ENCODE measurements at places on chromosomes 12 and 14.

DNA sequence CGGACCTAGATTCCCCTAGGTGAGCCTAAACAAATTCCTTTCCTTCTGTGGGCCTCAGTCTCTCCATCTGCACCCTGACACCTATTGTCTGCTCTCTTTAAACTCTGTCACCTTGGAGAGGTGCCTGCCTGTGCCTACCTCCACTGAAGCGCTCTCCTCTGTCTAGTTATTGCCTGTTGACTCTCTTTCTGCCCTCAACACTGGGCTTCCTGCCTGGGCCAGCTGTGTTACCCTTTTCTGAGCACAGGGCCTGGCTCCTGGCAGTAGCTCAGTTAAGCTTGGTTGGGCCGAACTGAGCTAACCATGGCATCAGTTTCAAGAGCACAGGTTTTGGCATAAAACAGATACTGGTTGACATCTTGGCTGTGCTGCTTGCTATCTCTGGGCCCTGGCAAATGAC is 43.5 kb downstream of the PRMT8 start:
- no peak for DNase-seq

GRCh38 chr14:99576761-99577705 is 27.0 kb downstream of the CCDC85C start:
- DNase-seq: no peak

DNA sequence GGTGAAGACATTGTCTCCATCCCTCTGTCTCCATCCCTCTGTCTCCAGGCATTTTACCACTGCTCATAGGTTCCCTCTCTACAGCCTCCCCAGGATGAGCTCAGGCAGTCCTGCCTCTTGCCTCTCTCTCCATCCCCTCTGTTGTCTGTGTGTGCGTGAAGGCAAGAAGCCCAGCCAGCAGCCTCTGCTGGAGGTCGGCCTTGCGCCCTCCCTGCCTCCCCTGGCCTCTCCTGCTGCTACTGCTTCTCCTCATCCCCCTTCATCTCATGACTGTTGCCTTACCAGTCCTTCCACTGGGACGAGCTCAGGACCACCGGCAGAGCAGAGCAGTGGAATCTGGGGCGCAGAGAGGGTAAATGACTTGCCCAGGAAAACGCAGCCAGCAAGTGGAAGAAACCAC is 3.2 kb downstream of the KRT80 start:
- no peak for DNase-seq

DNA sequence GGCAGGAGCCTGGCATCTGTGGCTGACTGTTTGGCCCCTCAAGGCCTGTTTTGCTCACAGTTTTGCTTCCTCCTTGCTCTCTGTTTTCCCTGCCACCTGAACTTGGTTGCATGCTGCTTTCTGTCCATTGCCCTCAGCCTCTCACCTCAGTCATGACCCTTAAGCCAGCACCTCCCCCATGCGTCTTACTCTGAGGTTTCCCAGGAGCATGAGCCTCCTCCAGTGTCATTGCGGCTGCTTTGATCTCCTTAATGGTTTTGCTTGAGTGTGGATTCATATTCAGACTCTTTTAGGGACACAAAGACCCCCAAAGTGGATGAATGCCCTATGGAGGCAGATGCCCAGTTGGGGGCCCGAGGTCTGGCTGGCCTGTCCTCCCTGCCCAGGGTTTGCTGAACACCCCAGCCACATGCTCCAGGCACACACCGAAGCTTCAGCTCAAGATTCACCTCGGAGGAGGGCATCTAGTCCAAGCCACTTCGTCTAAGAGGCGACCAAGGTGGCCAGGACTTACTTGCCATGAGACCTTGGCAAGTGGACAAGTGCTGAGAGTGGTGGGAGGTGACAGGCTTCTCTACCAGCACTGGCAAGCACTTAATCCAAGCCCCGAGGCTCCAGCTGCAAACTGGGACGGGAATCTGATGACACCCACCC is 95.4 kb upstream of the DIO3 start:
- no peak for DNase-seq

- DNase-seq: no peak
Observed at GRCh38 chr14:100223332-100224201, 15.4 kb upstream of the YY1 start.

- DNase-seq: no peak
Observed at GRCh38 chr12:49920241-49920914, 16.7 kb upstream of the FAIM2 start.

- no peak for DNase-seq
Observed at GRCh38 chr14:57495416-57495815, 1.8 kb upstream of the CCDC198 start.

DNA sequence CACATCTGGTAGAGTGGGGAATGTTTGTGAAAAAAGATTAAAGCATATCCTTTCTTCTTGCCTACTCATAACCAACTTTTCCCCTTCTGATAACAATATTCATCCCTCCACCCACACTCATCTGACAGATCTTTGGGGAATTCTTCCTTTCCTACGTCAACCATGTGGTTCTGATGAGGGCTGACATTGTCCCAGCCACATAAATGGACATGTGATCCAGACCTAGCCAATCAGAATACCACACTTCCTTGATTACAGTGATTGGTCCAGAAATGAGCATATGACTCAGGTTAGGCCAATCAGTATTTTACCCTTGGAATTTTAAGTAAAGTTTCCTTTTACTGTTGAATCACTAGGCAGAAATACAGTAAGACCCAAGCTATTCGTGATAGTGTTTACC is 58.9 kb downstream of the GPR65 start:
- DNase-seq: no peak

- DNase-seq: no peak
Observed at GRCh38 chr14:88312257-88312656, 10.8 kb downstream of the KCNK10 start.

- DNase-seq: no peak
Observed at GRCh38 chr14:76531821-76532318, 155.9 kb downstream of the ESRRB start.

DNA sequence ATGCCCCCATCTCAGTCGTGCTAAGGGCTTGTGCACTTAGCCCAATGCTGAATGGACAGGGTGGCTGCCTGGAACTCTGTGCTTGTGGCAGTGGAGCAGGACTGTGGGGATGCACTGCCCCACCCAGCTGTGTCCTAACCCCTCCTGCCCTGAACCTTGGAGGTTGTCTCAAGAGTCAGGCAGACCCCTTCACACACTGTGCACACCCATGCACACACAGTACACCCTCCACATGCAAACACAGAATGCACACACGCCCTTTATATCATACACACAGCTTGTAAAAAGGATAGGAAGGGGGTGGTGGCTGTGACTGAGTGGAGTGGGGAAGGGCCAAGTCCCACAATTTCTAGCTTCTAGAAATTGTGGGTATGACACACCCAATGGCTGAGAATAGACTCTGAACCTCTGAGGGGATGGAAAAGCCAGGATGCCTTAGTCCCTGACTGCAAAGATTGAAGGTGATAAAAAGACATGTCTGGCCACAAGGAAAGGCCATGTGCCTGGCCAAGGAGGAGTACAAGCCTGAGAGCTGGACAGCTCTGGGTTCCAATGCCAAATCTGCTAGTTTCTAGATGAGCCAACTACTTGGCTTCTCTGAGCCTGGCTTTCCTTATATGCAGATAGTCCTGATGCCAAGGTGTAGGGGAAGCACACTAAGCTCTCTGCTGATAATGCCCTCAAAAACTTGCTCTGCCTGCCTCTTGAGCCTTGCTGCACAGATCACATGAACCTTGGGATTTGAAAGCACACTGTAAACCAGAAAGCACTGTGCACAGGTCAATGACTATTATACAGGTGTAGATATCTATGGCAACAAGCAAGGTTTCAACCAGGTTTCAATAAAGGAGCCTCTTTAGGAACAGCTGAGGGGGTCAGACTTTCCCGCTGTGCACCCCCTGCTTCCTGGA is 8.4 kb downstream of the KRT8 start:
- DNase-seq: no peak

- no peak for DNase-seq
Observed at GRCh38 chr14:56862836-56863235, 52.6 kb upstream of the OTX2 start.

DNA sequence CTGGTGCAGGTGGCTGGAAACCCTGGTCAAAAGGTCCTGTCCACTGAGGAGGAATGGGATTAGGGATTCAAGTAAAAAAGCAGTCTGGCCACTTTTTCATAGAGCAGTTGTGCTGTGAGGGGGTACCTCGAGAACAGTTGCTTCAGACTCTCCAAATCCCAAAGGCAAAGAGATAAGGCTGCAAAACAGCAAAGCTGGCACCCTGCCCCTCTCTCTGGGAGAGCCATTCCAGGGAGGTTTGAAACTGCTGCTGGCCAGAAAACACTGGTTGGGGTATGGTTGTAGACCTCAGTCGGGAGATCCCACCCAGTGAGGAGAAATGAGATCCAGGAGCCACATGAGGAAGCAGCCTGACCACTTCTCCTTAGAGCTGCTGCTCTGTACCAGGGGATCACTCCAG is 137.3 kb downstream of the CEP83 start:
- no peak for DNase-seq
